ENCODE measurements at places on chromosomes 12 and 14.
A peak's percentile ranks its signal among the peaks of the same experiment; 100 is the strongest.

DNA sequence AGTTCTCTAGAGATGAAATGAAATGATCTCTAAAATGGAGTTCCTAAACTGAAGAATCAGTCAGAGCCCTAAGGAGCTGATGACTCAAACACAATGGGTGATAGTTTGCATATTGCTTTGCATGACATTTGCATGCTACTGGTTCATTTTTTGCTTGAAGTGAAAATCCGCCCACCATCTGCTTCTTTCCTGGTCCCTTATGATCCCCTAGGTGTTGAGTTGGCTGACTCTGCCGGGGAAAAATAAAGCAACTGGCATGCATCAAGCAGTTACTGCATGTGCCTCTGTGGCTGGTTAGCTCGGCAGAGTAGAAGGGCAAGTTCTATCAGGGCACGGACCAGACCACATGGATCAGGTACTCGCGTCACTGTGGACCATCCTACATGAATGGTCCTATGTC is 151.1 kb downstream of the PPM1H start:
- DNase-seq = no peak

- no peak for DNase-seq
Measured at GRCh38 chr12:57112492-57113294, 1.5 kb upstream of the STAT6 start.

DNA sequence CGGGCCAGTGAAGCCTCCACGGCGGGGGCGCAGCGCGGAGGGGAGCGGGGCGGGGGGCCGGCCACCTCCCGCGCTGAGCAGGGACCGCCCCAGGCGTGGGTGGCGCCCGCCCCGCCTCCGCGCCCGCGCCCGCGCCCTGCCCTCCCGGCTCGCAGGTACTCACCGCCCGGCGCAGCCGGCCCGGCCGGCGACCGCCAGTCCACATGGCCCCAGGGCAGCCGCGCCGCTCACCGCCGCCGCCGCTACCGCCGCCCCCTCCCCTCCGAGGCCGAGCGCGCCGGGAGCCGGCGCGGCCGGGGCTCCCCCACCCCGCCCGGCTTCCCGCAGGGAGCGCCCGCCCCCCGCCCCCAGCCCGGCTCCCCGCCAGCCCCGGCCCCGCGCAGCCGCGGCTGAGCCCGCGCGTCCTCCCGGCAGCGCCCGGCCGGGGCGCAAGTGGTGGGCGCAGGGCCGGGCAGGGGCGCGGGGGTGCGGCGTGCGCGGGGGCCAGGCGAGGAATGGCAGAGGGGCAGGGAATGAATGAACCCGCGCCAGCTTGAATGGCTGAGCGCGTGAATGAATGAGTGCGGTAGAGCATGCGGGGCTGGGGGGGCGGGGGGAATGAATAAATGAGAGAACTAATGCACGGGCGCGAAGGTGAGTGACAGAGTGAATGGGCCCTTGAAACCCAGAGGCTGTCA is at the start of gene BEGAIN:
Gene BEGAIN, minus strand, starts transcription at position 332 of the 677 bp plus-strand sequence. Its CDS starts 127 bp downstream, at position 205.
- DNase-seq = peak; percentile 67

GRCh38 chr12:101243074-101243473 is 33.0 kb upstream of the SLC5A8 start:
- DNase-seq = no peak

GRCh38 chr12:126747530-126748149 is 1519.3 kb upstream of the TMEM132C start:
- DNase-seq = no peak

DNA sequence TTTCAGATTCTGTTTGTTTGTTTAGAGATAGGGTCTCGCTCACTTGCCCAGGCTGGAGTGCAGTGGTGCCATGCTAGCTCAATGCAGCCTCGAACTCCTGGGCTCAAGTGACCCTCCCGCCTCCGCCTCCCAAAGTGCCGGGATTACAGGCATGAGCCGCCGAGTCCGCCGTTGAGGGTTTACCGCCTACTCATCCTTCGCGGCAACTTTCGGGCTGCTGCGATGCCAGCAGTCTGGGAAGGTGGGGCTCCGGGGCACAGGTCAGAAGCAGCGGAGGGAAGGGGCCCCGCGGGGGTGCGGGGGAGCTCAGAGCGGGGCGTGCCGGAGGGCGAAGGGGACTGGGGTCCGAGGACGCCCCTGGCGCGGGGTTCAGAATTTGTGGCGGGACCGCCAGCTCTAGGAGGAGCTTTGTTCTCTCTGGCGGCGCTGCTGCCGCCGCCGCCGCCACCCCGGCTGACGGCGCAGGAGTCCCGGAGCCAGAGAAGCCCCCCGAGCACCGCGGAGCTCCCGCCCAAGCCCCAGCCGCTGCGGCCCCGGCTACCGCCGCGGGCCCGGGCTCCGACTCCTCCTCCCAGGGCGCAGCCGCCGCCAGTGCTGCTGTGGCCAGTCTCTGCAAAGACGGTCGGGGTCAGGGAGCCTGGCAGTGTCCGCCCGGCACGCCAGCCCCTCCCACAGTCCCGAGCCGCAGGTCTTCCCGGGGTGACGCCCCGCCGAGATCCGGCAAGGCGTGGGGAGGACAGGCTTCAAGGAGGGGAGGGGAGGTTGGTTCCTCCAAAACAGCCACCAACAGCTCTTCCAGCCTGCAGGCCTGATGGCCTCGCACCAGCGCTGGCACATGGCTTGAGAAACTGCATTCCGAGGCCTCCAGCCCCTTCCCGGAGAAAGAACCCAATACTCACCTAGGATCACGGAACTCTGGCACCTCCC is 10.9 kb upstream of the KRT77 start:
- no peak for DNase-seq

DNA sequence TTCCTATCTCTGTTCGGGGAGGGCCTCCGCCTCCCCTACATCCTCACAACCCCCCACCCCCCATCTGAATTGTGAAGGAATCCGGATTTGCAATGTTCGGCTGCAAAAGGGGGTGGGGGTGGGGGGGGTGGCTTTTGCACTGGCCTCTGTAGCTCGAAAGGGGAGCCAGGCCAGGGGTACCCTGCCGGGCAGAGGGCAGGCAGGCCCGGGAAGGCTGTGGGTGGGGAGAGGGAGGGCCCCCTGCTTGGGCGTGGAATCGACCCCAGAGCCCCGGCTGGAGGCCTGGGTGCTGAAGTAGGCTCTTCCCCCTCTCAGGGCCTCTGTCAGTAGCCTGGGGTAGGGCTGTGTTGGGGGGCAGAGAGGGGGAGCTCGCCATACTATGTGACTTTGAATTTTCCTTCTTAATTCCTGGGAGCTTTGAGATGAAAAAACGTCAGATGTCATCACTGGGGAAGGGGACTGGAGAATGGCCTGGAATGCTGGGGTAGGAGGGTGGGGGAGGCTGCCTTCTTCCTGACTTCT is 1.1 kb downstream of the LRP1 start:
- no peak for DNase-seq

DNA sequence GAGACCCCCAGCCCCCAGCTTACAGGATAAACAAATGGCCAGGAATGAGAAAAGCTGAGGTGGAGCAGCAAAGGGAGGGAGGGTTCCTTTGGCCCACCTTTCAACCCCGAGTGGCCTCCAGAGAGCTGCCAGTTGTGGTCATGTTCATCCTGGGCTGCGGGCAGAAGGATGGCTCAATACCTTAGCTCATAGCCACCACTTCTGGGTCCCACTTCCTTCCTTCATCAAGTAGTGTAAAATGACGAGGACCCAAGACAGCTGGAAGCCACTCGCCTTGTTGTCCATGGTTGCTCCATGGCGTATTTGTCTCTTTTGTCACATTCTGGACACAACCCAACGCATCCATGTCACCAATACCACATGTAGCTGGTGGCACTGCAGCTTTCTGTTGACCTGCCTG is 24.2 kb downstream of the CRACR2A start:
- no peak for DNase-seq

DNA sequence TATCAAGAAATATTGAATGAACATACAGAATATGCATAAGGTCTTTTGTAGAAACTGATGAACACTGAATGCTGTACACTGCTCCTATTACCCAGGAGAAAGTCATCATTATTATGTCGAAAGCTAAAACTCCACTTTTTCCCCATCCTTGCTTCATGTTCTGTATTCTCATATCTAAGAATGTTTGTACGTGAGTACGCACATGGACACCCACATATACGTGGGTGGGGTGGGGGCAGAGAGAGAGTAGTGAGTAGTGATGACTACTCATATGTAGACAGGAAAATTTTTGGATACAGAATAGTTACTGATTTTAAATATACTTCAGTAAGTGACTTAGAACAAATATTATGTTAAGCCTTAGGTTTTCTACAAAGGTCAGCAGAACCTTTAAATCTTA is 75.1 kb downstream of the FERMT2 start:
- no peak for DNase-seq

DNA sequence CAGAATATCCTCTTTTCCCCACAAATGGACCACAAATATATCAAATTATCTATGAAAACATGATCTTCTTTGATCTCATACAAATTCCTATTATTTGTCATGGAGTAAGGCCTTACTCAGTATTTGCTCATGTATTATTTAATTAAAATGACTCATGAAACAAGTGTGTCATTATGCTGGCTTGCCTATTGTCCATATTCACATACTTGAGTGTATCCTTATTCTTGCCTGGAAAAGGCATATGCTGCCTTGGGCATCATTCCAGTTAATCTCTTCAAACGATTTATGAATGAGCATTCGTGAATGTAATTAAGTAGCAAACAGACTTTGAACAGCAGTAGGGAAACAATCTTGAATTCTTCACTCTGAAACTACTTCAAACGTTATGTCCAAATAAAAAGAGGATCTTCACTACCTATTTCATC is 22.6 kb upstream of the SNRPF start:
- DNase-seq = no peak

DNA sequence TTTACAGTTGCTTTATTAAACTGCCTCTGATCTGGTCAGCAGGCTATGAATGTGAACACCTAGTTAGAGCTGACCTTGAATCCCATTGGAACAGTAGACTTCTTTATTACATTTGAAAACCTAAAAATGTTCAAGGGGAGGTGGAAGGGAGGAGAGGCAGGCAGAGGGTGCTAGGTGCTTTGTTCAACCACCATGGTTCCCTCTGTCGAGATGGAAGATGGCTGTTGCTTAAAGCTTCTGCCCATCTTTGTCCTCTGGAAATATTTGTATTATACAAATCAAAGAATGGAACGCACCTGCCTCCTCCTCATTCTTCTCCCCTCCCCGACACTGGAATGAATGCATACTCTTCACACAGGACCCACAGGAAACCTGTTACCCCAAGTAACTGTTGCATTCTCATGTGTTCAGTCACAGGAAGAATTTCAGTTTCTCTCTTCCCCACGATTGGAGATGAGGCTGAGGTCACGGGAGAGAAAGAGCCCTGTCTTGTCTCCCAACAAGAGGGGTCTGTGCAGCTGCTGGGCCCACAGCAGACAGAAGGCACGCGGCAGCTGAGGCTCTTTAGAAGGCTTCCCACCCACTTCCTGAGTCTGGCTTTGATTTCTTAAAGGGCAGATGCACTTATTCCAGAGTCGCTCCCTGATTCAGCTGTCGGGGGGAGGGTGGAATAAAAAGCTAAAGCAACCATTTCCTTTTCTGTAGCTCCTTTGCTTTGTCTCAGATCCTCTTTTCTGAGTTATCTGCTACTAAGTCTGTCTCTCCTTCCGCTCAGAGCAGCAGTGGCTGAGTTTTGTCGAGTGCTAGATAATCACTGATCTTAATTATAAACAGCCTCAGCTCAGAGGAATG is 217.9 kb upstream of the BTG1 start:
- no peak for DNase-seq

DNA sequence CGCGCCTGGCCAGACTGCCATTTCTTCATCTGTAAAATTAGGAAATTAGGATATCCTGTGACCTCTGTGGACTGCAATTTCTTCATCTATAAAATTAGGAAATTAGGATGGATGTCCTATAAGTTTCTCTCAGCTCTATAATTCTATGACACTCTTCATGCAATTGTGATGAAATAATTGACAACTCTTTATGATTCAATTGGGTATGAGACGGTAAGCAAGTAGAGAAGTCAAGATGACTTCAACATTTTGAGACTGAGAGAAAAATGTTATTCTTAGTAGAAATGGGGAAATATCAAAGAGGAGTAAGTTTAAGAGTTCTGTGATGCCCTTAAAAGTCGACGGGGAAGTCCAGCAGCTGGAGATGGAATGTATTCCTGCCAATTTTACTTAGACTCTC is 12.0 kb downstream of the KIAA0586 start:
- no peak for DNase-seq

DNA sequence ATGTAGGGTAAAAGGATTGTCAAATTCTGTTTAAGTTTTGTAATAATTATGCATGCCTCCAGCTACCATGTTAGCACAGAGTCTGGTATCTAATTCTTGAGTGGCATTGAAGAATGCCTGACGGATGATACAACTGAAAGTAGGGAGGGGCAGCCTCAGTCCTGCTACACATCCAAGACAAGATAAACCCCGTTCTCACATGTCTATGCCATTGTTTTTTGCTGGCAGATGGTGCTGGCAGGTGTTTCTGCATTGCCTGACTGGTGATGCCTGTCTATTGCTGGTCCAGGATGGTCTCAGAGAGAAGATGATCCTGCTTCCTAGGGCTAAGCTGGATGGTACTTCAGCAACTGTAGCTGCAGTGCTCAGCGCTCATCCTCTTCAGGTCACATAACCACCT is 245.8 kb upstream of the NAV3 start:
- DNase-seq = no peak

- no peak for DNase-seq
Measured at GRCh38 chr12:67911275-67911600, 78.0 kb upstream of the IFNG-AS1 start.

DNA sequence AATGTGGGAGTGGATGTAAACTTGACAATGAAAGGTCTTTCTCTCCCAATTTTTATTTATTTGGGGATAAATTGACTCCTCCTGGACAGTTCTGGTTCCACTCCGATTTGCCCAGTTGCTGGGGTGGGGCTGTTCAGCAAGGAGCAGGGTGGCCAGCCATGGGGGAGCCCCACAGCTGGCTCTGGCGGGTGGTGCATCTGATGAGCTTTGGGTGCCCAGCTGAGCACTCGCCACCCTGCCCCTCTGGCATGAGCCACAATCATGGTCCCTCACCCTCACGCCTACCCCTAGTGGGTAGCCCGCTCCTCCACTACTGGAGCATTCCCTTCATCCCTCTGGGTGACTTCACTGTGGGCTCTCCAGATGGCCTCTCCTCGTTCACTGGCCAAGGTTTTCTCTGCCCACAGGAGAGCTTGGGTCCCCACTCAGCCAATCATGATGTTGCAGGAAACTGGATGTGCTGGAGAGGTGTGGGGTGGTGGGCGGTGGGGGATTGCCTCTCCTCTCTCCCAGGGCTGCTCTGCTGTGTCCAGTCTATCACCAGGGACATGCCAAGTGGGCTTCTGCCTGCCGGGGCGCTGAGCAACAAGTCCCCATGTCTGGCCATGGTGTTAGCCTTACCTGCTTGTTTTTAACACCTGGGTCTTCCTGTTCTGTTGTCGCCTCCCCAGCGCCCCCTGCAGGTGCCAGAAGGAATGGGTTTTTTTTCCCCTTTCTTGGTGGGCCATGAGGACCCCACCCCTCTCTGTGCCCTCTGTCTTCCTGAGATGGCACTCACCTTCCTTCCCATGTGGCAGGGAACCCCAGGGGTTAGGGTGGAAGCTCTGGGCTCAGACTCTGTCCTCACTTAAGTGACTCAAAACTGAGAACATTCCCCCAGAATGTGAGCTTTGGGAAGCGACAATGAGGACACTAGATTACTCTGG is 3.4 kb downstream of the CYP46A1 start:
- DNase-seq = no peak

All from NCI-H510A (cell line).